ENCODE measurements at places on chromosomes 12 and 14.

DNA sequence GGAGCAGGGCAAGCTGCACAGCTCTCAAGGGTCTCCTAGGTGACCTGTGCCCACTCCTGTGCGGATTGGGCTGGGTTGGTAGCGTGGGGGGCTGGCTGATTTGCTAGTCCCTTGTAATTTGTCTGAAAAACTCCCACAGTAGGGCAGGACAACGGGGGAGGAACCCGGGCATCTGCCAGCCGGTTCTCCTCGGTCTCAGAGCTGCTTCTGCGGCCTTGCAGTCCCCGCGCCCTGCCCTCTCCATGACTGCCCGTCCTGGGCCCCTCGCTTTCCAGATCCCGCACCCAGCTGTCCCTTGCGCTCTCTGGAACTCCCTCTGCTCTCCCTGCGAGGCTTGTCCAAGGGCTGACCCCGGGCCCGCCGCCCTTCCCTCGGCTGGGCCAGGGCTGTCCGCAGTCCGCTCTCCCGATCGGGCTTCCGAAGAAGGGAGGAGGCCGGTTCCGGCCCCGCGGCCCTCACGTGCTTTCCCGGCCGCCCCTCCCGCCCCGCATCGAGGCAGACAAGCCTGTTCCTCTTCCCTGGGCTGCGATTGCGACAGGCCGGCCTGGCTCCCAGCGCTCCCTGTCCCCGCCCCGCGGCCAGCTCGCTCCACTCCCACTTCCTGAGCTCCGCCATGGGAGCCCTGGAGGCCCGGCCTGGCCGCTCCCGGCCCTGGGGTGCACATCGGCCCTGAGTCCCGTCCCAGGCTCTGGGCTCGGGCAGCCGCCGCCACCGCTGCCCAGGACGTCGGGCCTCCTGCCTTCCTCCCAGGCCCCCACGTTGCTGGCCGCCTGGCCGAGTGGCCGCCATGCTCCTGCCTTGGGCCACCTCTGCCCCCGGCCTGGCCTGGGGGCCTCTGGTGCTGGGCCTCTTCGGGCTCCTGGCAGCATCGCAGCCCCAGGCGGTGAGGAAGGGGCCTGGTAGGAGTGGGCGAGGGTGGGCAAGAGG lies at the start of gene LTBR:
Gene LTBR, plus strand, starts transcription at position 591 of the 927 bp plus-strand sequence. Its CDS starts 197 bp downstream, at position 788.
- peak; percentile 98 for DNase-seq

DNA sequence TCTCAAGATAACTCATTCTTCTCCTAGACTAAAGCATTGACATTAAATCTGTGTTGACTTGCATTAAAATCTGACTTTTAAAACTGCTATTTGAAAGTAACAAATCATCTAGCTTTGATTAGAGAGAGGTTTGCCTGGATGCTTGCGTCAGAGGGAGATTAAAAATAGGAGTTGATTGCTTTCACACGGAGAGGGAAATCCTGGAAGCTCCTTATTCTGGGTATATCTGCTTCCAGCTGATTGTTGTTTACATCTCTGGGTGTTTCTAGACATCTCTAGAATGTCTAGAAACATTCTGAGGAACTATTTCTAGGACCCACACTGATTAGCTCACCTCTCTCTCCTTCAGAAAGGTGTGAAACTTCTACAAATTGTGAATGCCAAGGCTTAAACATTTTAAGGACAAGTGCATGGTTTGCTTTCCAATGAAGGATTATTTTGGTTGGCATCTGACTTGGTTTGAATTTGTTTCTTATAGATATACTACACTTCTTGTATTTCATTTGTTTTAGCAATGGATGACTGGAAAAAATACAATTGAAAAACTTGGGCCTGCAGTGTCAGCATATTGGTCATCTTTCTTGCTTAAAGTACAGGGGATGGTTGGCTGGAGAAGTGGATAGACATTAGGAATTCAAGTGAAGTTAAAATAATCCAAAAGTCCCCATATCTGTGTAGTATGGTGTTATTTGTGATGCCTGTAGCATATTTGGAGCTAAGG lies 2.1 kb downstream of the DIP2B start:
- DNase-seq = no peak

GRCh38 chr12:56212361-56212760 lies 9.4 kb downstream of the RNF41 start:
- DNase-seq = no peak

DNA sequence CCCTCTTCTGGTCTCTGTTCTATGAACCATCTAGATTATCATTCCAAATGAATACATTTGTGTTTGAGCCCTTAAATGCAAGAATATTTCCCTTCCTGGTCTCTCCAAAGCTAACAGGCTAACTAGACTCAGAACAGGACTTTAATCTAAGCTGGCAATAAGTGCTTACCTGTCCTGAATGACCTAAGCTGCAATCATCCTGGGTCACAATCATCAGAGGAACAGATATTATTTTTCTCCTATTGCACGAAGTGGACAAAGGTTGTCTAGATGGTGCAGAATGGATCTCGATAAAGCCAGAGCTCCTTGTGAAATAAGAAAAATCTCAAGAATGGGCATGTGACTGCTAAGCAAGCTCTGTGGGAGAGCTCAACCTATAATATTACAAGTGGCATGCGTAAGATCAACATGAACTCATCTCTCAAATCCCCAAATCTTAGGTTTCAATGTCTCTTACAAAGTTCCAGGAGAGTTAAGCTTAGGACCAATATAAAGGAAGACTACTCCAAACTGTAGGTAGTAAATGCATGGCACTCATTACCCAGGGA lies 10.6 kb upstream of the NUMB start:
- peak; percentile 29 for DNase-seq

DNA sequence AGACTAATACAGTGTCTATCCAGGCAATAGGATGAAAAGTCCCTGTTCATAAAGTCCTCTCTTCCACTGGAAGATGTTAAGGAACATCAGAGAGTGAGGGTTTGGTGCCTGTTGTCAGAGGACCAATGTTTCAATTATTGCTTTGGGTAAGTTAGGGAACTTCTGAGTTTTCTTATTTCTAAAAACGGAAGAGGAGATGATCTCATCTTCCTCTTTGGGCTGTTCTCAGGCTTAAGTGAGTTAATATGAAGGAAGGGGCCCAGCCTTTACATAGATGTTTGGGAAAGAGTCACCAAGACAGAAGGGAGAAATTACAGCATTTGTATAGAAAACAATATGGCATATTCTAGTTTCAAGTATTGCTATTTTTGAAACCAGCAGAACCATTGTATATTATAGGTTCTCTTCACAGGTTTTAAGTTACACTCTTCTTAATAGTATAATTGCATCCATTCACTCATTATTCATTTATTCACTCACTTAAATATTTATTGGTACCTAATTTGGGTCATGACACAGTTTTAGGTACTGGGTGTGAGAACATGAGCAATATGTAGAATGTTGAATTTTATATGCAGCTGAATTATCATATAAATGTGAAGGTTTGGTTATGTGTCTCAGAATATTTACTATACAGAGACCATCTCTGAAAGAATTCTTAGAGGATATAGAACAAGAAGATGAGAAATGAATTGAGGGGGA lies 68.5 kb upstream of the LRIG3 start:
- no peak for DNase-seq

DNA sequence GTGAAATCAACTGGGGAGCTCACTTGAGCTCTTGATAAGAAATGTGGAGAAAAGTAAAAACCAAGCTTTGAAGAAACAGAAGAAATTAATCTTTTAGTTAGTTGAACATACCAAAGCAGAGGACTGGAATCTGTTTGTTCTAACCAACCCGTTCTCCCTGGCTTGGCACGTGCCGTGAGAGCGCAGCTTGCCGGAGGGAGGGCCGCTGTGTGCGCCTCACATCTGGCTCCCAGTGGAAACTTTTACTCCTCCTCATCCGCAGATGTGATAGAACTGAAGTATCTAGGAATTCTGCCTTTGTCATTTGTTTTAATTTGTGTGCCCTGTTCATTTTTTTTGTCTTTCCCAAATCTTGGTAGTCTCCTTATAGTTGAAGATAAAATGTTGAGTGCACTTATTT lies 64.9 kb downstream of the DDX51 start:
- DNase-seq = no peak

DNA sequence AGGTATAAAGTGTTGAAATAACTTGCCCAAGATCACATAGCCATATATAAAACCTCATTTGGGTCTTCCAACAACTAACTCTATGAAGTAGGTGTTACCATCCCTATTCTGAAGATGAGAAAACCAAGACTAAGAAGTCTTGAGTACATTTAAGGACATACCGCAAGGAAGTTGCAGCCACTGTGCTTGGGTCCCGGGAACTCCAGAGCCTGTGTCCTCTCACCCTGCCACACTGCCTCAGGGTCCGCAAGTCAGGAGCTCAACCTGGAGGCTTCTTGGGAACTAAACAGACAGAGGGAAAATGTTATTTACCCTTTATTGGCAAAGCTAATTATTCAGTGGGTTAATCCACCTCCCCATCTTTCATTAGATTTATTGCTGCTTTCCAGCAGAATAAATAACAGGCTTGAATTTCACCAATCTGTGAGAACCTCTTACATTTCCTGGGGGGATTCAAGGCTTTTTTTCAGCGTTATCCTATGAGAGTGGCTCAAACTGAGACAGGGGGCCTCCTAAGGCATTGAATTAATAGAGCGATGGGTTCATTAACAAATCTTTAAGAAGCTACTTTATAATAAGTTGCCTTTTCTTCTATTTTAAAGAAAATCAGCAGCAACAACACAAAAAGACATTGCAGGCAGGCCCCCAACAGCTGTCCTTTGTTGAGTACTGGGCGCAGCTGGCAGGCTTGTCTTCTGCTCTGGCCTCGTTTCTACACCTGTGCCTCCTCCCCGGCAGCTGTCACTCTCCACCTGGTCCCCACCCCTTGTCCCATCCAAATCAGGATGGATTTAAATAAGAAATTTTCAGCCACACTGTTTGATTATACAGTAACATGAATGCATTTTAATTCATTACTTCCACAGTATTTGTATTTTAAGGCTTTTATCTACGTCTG lies 25.3 kb downstream of the PHLDA1 start:
- no peak for DNase-seq

DNA sequence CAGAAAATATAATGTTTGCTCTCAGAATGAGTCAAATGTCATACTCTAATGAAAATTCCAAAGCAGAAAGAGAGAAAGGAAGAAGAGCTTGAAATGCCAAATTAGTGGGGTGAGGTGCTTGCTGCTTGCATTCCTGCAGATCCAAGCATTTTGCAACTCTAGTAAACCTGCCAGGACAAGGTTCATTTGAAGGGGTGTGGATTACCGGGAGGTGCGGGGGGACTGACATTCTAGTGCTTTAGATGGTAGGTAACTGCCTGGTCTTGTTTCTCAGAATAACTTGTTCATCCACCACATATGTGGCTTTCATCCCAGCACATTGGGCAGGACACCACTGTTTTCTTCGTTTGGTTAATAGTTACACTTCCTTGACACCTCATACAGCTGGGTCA lies 144.4 kb downstream of the AKAP6 start:
- DNase-seq = no peak

DNA sequence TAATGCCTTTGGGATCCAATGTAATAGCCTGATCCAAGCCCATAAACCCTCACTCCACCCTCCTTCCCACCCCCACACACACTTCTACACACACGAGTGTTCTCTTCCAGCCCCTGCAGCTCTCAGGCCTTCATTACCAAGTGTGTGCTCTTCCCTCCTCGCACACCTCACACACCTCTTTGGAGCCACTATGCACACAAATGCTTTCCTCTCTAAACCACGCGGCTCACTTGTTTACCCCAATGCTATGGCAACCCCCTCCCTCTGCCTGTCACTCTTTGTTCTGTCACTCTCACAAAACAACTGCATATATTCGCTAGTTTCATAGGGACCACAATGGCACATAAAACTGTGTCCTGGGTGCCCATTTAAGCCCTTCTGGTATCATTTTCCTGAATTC lies 35.1 kb downstream of the PPP2R5E start:
- DNase-seq = no peak

Data from suppressor macrophage (primary cell).